ENCODE measurements at places on chromosomes 3 and 15. TPM values are rescaled to one million over a fixed set of nuclear protein-coding genes. Genes with fewer than 3 reads are reported as not detected.

The CASR gene
- total RNA-seq = not detected

The TM6SF1 gene
- total RNA-seq = 0.17 TPM

The CATSPER2 gene
- total RNA-seq = 0.36 TPM

The HRH1 gene
- 9.5 TPM for total RNA-seq

The SCAANT1 gene
- not detected for total RNA-seq

The GJD2 gene
- not detected for total RNA-seq

The ALDH1A2 gene
- total RNA-seq = 0.16 TPM

All from A549 treated with DMSO at 1 μM for 4 hours (cell line).